Aorta (tissue), 5 donors: ENCODE measurements at places on chromosomes 6 and 20. TPM values are rescaled to one million over a fixed set of nuclear protein-coding genes. Genes with fewer than 3 reads are reported as not detected.

DNA sequence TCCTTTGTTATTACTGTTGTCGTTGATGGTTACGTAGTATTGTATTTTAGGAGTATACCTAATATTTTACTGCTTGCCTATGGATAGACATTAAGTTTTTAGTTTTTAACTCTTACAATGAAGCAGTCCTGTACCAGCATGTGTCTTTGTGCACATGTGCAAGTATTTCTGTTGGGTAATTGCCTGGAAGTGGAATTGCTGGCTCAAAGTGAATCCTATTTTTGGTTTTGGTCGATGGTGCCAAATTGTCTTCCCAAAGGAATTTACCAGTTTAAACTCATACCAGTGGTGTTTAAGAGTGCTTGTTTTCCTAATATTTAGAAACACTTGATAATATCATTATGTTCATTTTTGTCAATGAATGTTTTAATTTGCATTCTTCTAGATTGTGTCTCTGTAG lies 75.5 kb downstream of the ANKS1A start:
- DNase-seq = no peak

Gene TGM3
- total RNA-seq = not detected

DNA sequence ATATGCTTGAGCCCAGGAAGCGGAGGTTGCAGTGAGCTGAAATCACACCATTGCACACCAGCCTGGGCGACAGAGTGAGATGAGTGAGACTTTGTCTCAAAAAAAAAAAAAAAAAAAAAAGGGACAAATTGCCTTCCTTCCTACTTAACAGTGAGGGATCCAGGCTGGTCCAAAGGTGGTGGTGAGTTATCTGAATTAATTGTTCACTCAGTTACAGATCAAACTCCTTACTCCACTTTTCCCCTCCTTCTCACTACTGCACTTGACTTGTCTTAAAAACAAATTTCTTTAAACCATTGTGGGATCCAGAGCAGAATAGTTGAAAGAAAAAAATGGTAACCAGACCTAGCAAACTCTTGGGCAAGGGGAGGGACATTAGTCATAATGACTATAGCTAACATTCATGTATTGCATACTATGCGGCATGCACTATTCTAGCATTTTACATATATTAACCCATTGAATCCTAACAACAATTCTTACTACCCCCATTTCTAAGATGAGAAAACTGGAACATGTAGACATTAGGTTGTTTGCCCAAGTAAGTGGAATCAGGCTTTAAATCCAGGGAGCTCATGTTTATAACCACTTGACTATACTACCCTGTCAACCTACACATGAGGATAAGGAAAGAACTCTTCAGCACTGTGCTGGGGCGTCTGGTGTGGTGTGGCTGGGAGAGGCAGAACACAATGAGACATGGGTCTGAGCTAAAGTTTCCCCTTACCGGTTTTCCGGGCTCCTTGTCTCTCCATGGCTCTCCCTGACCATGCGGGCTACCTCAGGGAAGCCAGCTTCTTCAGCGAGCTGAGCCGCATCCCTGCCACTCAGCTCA lies 1.5 kb downstream of the GPANK1 start:
- DNase-seq = no peak

Gene C20orf204
- total RNA-seq = 2.8 TPM

DNA sequence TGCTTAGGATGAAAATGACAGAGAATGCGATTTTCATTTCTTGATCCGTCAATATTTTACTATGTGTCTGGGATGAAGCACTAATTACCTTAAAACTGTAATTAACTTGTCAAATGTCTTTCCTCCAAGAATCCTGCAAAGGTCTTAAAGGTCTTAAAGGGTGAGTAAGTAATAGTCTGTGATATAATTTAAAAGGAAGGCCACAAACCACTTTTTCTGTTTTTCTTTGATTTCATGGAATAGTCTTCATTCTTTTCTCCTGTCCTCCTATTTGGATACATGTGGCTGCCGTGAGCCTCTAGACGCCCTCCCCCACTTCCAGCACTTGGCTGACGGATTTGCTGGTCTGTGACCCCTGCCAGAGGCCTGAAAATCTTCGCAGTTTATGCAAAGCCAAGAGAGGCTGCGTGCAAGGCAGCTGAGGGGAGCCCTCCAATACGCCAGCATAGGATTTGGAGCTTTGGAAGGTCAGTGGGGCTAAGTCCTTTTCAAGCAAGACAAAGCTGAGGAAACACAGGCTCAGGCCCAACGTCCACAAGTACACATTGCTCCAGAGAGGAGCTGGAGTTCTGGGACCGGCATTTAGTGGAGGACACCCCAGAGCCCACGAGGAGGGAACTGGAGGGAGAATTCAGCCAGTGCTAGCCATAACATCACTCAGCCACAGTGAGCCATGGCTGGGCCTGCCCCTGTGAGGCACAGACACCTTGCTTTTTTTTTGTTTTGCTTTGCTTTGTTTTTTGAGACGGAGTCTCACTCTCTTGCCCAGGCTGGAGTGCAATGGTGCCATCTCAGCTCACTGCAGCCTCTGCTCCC lies 382.6 kb downstream of the SMOC2 start:
- no peak for DNase-seq

DNA sequence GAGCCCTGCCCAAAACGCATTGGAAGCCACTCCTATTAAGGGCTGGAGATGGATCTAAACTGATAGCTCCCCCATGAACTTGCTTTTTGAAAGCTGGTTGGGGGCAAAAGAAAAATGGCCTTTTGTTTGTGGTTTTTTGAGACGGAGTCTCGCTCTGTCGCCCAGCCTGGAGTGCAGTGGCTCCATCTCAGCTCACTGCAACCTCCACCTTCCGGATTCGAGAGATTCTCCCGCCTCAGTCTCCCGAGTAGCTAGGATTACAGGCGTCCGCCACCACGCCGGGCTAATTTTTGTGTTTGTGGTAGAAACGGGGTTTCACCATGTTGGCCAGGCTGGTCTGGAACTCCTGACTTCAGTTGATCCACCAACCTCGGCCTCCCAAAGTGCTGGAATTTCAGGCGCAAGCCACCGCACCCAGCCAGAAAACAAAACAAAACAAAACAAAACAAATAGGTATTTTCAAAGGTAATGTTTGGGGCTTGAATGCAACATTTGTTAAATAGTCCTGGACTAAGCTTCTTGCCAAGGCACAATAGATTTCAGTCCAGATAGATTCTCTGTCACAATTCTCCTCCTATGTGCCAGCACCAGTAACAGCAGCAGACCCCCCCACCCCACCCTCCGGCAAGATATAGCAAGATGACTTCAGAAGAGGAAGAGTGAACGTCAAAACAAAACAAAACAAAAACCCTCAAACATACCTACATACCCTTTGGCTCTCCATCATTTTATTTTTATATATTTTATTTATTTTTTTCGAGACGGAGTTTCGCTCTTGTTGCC lies 26.5 kb upstream of the ABT1 start:
- DNase-seq = no peak

- no peak for DNase-seq
Measured at GRCh38 chr6:167546611-167547327, 221.9 kb downstream of the TTLL2 start.

DNA sequence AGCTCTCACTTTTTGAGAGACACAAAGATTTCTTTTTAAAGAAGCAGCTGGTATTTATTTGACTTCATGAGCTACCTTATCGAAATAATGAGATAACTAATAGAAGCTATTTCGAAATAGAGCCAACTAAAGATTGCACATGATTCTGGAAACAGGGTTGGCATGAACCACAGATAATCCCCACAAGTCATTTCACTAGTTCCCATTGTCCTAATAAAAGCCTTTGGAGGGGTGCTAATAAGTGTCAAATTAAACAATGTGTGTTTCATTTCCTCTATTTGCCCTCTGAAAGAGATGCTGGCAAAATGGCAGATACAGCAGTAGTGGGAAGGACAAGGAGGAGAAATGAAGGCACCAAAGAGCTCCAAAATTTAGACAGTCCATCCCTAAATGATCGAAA lies 78.6 kb upstream of the RIPOR2 start:
- DNase-seq = no peak

Gene CALHM6
- total RNA-seq = 5.7 TPM

- DNase-seq = no peak
Measured at GRCh38 chr6:147467886-147468285, 40.6 kb upstream of the SAMD5 start.

GRCh38 chr20:824490-824889 lies 9.0 kb upstream of the FAM110A start:
- no peak for DNase-seq

Gene CCDC170
- 5.4 TPM for total RNA-seq

- DNase-seq = no peak
Measured at GRCh38 chr6:119533603-119534279, 184.2 kb upstream of the MAN1A1 start.

Gene BPIFB2
- total RNA-seq = not detected
